ENCODE measurements at places on chromosomes 7 and 10.
A peak's percentile ranks its signal among the peaks of the same experiment; 100 is the strongest.

DNA sequence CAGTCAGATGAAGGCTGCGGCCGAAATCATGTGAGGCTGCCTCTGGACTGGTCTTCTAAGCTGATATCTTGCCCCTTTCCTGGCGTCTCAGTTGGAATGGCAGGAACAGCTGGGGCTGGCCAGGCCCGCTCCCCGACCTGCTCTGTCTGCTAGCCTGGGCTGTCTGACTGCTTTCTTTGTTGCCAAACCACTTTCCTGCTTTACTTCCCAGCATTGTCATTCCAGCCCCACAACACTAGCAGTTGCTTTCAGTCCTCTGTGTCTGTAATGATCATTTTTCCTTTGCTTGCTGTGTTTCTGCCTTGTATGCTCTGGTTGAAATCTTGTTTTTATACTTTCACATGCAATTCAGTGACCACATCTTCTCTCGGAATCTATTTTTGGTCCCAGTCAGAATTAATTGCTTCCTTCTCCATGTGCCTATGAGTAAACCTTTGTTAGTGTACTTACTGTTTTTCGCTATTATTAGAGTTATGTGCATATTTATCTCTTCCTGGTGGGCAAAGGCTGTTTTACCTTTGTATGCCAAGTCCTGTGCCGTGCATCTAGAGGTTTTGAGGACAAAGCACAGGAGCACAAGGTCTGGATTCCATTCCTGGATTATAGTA, 21.6 kb downstream of the PRPF18 start:
- no peak for DNase-seq

- no peak for DNase-seq
Measured at GRCh38 chr10:71262027-71262426, 49.7 kb downstream of the UNC5B start.

- no peak for DNase-seq
Measured at GRCh38 chr7:92782855-92783254, 53.5 kb downstream of the CDK6 start.

DNA sequence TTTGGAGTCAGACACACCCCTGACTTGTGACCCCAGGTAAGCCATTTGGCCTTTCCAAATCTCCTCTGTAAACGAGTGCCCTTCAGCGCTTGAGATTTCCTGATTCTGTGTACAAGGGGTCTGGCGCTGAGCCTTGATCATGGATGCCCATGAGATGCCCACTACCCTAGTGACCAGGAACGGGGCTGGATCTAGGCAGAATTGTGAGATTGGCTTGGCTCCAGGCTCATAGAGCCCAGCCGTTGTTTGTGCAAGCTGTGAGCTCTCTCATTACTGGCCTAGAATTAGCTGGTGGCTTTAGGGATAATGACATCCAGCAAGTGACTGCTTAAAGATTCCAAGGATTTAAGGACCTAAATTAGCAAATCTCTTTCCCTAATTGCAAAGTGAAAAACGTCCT, 84.9 kb downstream of the CAMK1D start:
- DNase-seq, result no peak

GRCh38 chr7:37284285-37284684, 164.4 kb downstream of the ELMO1 start:
- DNase-seq, result no peak

DNA sequence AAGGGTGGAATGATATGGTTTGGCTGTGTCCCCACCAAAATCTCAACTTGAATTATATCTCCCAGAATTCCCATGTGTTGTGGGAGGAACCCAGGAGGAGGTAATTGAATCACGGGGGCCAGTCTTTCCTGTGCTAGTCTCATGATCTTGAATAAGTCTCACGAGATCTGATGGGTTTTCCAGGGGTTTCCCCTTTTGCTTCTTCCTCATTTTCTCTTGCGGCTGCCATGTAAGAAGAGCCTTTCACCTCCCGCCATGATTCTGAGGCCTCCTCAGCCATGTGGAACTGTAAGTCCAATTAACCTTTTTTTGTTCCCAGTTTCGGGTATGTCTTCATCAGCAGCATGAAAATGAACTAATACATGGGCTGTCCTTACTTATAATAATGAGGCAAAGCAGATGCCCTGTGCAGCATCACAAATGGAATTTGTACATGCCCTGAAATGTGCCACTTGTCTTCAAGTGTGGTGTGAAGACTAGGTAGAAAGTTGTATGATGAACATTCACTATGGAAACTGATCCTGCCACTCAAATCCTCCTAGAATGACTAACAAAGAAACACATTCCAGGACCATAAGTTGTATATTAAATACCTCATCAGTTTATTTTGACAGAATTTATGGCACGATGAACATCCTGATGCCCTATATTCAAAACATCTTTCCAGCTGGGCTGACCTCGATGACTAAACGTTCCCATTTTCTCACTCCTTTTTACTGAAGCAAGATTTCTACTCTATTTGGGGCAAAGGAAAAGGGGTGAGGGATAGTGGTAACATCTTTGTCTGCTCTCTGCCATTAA, 122.8 kb upstream of the CTTNBP2 start:
- peak; percentile 76 for DNase-seq

Measured in kidney glomerular epithelial cell (primary cell).